ENCODE measurements at places on chromosomes 13 and 19. TPM values are rescaled to one million over a fixed set of nuclear protein-coding genes. Genes with fewer than 3 reads are reported as not detected.

The TEX29 gene
- total RNA-seq = not detected

DNA sequence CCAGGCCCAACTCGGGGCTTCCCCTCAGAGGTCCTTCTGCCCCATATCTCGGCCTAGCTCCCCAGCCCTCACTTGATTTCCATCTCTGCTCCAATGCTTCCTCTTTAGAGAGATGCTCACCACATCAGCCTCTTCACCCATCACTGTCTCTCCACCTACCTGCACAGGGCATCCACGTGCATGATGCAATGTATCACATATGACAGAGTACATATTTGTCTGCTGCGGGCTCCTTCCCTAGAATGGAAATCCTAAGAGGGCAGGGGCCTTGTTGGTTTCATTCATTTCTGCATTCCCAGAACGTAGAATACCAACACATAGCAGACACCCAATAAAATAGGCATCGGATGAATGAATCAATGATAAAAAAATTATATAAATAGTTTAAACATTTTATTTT, 130.3 kb downstream of the USP12 start:
- DNase-seq = no peak

The PALM3 gene
- total RNA-seq = 2.3 TPM

The KIR3DL1 gene
- not detected for total RNA-seq

DNA sequence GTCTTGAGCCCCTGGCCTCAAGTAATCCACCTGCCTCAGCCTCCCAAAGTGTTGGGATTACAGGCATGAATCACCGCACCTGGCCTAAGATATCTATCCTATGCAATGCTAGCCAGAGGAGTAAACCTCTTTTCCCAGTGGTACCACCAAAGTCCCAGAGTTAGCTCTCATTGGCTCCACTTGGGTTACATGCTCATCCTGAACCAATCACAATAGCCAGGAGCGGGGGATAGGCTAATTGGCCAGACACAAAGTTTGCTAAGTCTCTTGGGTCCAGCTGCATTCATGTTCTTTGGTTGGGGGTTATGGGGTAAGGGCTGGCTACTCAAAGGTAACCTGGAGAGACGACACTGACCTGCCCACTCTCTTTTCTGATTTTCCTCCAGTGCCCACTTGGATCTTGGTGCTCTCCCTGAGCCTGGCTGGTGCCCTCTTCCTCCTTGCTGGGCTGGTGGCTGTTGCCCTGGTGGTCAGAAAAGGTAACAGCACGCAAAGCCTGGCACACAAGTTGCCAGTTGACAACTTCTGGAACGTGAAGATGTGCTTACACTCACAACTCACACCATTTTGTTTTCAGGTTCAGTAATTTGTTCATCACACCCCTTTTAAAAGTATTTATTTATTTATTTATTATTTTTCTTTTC, 7.8 kb downstream of the C19orf38 start:
- no peak for DNase-seq

- no peak for DNase-seq
Measured at GRCh38 chr19:11020982-11021759, 60.3 kb downstream of the SMARCA4 start.

The FXYD3 gene
- total RNA-seq = 235 TPM

- DNase-seq = peak; percentile 47
Measured at GRCh38 chr13:52738719-52739467, 727 bp downstream of the CNMD start.

DNA sequence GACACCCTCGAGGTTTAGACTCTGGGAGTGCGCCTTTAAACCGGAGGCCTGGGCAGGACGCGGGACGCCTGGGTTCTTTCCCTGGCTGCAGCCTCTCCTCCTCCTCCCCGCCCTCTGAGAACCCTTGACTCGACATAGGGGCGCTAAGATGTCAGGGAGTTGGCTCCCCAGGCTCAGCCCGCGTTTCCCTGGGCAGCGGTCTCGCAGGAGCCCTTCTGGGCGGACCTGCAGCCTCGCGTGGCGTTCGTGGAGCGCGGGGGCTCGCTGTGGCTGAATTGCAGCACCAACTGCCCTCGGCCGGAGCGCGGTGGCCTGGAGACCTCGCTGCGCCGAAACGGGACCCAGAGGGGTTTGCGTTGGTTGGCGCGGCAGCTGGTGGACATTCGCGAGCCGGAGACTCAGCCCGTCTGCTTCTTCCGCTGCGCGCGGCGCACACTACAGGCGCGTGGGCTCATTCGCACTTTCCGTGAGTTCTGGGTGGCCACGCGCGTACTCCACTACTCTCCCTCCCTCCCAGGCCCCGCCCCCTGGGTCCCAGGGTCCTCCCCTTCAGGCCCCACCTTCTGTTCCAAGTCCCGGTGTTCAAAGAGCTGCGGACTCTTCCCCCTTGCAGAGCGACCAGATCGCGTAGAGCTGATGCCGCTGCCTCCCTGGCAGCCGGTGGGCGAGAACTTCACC, 1.3 kb downstream of the ICAM5 start:
- peak; percentile 58 for DNase-seq

- DNase-seq = no peak
Measured at GRCh38 chr19:4902796-4903195, at the start of gene ARRDC5. Gene ARRDC5, minus strand, starts transcription at chr19:4902896. Its CDS starts 71 bp downstream, at chr19:4902825.

DNA sequence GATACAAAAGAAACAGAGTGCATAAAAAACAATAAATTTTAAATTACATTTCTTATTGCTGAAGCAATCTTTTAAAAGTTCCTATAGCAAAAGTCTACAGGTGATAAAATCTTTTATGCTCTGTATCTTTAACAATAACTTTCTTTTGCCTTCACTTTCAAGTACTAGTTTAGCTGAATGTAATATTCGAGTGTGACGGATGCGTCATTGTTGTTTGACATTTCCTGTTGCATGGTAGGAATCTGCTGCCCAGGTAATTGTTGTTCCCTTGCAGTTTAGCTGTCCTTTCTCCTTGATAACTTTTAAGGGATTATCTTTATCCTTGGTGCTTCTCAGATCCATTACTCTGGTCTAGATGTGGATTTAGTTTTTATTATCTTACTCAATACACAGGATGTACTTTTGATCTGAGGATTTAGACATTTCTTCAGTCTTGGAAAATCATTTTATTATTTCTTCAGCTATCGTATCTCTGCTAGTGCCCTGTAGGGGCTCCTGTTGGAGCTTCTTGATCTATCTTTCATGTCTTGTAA, 2.1 kb upstream of the CPB2 start:
- DNase-seq = no peak

The COL5A3 gene
- total RNA-seq = 2.0 TPM

The SYT5 gene
- total RNA-seq = 1.4 TPM

GRCh38 chr19:57689750-57690149, 8.0 kb downstream of the ZNF551 start:
- DNase-seq = no peak

The SLC6A16 gene
- 0.27 TPM for total RNA-seq

- DNase-seq = no peak
Measured at GRCh38 chr19:34226036-34226435, 28.3 kb upstream of the GARRE1 start.

- no peak for DNase-seq
Measured at GRCh38 chr13:71323266-71323665, 543.7 kb downstream of the DACH1 start.

- no peak for DNase-seq
Measured at GRCh38 chr19:3079578-3079977, 14.6 kb upstream of the GNA11 start.
